ENCODE measurements at places on chromosomes 1 and 21.

DNA sequence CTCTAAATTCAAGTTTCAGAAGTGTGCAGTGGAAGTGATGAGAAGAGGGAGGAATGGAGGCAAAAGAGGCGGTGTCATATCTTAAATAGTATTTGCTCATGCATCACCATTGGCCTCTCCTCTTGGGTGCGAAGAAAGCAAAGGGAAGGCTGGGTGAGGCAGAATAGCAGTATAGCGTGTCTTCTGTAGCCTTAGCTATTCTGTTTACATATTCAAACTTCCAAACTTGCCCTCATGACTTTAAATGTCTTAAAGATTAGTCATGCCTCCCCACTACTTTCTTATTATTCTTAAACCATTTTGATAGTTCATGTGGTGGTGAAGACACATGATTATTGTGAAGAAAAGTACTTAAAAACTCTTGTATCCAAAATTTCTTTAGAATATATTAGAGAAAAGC lies 104.6 kb upstream of the TENT5C start:
- no peak for DNase-seq

- DNase-seq = no peak
These were observed 15.3 kb upstream of the PGBD5 start for GRCh38 chr1:230441183-230442029.

GRCh38 chr1:163922743-163923201 lies 601.0 kb downstream of the NUF2 start:
- DNase-seq = no peak

- DNase-seq = no peak
These were observed 11.5 kb downstream of the PHLDA3 start for GRCh38 chr1:201457508-201457960.

DNA sequence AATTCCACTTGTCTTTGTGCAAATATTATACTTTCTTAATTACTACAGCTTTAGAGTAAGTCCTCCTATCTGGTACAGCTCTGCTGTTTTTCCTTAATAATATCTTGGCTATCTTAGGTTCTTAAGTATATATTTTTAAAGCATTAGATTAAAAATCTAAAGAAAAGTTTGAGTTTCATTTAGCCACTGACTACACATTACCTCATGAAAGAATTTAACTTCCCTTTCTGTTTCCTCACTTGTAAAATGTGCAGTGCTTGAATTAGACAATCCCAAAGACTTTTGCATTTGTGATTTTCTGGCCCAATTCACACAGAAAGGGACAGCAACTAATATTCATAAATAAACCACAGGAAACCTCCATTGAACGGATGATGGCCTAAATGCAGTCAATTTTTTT lies 126.4 kb upstream of the SAMSN1 start:
- no peak for DNase-seq

GRCh38 chr1:243959998-243960397 lies 91.1 kb upstream of the ZBTB18 start:
- no peak for DNase-seq

DNA sequence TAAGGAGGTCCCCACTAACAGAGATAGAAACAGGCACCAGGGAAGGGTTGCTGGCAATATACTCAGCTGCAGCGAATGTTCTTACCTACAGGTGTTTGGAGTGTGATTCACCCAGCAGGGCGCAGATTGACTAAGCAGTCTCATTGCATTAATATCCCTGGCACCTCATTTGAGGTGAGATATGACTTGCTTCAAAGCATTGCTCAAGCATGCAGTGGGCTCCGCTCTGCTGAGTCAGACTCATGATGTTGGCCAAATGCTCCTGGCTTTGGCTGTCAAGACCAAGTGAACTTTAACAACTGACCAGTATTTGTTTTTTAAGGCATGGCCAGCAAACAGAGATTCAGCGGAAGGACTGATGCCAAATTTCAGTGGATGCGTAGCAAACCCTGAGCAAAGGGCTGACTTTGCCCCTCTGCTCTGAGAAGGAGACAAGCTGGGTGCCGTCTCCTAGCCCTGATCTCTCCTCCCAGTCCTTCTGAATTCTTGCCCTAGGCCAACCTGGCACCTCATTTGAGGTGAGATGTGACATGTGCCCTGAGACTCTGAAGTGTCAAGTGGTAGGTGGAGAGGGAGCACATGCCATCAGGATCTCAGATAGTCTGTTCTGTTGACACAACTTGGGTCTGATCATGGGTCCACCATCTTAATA lies 187.1 kb upstream of the COA6 start:
- DNase-seq = no peak

GRCh38 chr1:183331091-183331742 lies 87.0 kb downstream of the NMNAT2 start:
- peak; percentile 42 for DNase-seq

GRCh38 chr1:112445596-112445995 lies 49.6 kb downstream of the CTTNBP2NL start:
- DNase-seq = no peak

DNA sequence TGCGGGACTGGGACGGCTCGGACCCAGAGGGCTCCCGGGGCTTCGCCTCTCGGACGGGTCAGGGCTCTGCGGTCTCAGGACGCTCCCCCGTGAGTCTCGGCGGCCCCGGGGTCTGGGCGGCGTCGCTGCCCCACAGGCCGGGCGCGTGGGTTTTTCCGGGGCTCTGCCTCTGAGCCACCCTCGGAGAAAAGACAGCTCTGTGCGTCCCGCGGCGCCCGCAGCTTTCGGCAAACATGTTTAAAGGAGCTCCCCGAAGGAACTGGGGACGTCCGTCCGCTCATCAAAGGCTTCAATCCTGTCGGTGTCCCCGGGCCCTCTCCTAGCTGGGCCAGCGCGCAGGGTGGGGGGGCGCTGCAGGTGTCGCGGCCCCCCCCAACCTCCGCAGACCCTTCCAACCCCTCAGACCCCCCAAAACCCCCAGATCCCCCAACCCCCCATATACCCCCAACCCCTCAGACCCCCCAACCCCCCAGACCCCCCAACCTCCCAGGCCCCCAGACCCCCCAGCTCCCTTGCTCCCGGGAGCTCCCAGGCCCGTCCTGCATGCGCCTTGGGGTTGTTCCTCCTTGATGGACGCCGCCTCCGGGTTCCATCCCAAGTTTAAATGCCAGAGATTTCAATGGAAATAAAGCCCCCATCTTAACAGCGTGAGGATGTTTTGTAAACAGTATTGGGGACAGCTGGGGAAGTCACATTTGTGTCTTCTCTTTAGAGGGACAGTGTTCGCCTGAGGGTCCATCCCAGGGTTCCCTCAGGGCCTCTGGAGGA lies 996 bp upstream of the C1orf159 start:
- DNase-seq = no peak

DNA sequence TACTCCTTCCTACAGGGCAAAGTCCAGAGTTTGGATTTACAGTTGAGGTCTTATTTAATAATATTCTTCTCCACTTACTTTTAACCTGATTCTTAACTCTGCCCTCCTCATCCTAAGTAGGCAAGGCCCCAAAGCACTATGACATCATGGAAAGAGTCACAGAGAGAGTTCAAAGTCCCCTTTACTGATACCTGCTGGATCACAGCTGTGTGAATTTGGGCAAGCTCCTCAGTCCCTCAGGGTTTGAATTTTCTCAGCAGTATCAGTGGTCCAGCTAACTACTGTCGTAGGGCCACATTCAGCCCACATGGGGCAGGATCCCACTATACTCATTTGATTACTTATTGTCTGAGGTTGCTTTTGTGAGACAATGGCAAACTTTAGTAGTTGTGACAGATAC lies 16.0 kb downstream of the TYW3 start:
- no peak for DNase-seq

- no peak for DNase-seq
These were observed 78.3 kb downstream of the MAB21L3 start for GRCh38 chr1:116189481-116189880.

GRCh38 chr1:81804312-81804711 lies 3.6 kb downstream of the ADGRL2 start:
- no peak for DNase-seq

- no peak for DNase-seq
These were observed at the start of gene PODN for GRCh38 chr1:53061859-53062707. TSS of gene PODN (plus strand) at chr1:53062213. CDS start at chr1:53069856, 7,643 bp downstream.

DNA sequence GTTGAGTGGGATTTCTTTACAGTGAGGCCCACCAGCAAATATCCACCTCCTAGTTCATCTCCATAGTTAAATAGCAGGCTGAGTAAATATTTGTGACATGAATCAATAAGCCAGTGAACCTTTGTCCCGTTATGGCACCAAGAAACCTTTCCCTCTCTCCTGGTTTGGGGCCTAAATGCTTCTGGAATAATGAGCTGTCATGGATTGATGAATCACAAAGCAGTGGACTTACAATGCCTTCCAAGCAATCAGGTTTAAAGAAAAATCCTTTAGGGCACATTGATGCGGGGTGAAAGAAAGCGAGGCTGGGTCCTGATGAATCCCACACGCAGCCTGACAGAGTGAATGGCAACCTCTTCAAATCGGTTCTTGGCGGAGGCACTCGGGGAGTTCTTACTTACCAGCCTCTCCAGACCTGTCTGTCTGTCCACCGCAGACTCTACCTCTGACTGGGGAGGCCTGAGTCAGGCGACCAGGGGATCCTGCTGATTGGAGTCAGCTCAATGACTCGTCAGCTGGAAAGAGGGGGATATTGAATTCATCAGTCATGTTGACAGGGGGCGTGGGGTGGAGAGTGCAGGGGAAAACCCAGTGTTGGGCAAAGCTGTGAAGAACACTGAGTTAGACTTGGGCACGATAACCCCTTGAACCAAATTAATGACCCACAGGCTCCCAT lies 247.3 kb downstream of the PLPP3 start:
- DNase-seq = no peak

Data from NCI-H1417 treated with DMSO at 0.1 percent for 48 hours (cell line).